ENCODE measurements at places on chromosomes 4 and X. TPM values are rescaled to one million over a fixed set of nuclear protein-coding genes. Genes with fewer than 3 reads are reported as not detected.

DNA sequence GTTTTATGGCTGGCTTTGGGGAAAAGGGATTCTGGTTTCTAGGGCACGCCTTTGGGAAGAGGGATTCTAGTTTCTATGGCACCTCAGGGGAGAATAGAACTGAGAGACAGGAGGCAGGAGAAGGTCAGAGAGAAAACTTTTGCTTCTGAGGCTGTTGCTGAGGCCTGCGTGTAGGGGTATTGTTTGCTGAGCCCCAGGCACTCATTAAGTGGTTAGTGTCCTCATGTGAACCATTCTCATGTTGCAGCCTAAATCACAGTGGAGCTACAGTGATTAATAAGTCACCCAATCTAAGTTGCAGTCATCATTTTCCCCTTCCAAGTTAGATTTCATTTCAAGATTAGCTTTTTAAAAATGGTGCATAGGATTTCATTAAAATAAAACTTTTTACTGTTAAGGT is 29.0 kb downstream of the VCX3A start:
- H3K4me1 ChIP-seq: no peaks in the 10 kb centered on the region
- H3K27me3 ChIP-seq: no peaks in the 10 kb centered on the region
- no peak for DNase-seq

DNA sequence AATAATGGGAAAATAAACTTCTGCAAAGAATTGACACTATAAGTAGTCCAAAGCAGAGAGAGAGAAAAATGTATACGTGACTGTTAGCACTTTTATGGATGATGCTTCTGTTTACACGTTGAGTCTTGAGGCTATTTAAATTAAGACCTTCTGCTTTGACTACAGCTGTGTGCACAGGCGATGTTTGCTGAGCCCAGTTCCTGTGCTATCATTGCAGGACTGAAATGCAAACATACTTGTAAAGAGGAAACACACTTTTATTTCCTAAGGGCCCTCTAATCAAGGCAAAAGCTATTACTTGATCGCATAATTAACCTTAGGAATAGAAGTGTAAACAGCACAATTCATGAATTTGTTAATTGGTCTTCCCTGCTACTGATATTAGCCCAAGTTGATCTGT is 226.9 kb downstream of the FBXW7 start:
- no peak overlapping the region for H3K4me3 ChIP-seq
- H3K4me1 ChIP-seq: no peaks in the 10 kb centered on the region
- DNase-seq: no peak
- no peak overlapping the region for H3K27ac ChIP-seq
- H3K27me3 ChIP-seq: no peaks in the 10 kb centered on the region
- H3K36me3 ChIP-seq: no peaks in the 10 kb centered on the region

DNA sequence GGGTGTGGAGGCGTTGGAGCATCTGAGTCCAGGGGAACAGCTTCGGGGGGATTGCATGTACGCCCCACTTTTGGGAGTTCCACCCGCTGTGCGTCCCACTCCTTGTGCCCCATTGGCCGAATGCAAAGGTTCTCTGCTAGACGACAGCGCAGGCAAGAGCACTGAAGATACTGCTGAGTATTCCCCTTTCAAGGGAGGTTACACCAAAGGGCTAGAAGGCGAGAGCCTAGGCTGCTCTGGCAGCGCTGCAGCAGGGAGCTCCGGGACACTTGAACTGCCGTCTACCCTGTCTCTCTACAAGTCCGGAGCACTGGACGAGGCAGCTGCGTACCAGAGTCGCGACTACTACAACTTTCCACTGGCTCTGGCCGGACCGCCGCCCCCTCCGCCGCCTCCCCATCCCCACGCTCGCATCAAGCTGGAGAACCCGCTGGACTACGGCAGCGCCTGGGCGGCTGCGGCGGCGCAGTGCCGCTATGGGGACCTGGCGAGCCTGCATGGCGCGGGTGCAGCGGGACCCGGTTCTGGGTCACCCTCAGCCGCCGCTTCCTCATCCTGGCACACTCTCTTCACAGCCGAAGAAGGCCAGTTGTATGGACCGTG is 2.2 kb downstream of the AR start:
- peak overlapping the region; percentile 65 for H3K4me3 ChIP-seq
- H3K36me3 ChIP-seq: no peaks in the 10 kb centered on the region
- H3K27me3 ChIP-seq: peaks cover 4% of the 10 kb centered on the region
- H3K27ac ChIP-seq: peak overlapping the region; percentile 89
- no peaks in the 10 kb centered on the region for H3K4me1 ChIP-seq
- no peak for DNase-seq

DNA sequence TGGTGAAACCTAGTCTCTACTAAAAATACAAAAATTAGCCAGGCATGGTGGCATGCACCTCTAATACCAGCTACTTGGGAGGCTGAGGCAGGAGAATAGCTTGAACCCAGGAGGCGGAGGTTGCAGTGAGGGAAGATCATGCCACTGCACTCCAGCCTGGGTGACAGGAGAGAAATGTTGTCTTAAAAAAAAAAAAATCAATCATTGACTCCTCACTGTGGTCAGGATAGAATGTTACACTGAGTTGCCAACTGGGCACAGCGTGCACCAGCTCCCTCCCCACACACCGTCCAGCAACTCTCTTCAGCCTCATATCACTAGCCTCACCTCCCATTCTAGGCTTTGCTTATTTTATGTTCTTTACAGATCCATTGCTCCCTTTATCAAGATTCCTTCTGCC is 79.5 kb downstream of the CHRNA9 start:
- H3K27me3 ChIP-seq: no peaks in the 10 kb centered on the region
- H3K4me1 ChIP-seq: no peaks in the 10 kb centered on the region
- no peak overlapping the region for H3K4me3 ChIP-seq
- H3K27ac ChIP-seq: no peak overlapping the region

GRCh38 chrX:103556963-103557612 is 28.2 kb upstream of the TCEAL4 start:
- H3K27me3 ChIP-seq: no peaks in the 10 kb centered on the region
- no peaks in the 10 kb centered on the region for H3K4me1 ChIP-seq
- no peak for DNase-seq
- H3K36me3 ChIP-seq: no peaks in the 10 kb centered on the region

DNA sequence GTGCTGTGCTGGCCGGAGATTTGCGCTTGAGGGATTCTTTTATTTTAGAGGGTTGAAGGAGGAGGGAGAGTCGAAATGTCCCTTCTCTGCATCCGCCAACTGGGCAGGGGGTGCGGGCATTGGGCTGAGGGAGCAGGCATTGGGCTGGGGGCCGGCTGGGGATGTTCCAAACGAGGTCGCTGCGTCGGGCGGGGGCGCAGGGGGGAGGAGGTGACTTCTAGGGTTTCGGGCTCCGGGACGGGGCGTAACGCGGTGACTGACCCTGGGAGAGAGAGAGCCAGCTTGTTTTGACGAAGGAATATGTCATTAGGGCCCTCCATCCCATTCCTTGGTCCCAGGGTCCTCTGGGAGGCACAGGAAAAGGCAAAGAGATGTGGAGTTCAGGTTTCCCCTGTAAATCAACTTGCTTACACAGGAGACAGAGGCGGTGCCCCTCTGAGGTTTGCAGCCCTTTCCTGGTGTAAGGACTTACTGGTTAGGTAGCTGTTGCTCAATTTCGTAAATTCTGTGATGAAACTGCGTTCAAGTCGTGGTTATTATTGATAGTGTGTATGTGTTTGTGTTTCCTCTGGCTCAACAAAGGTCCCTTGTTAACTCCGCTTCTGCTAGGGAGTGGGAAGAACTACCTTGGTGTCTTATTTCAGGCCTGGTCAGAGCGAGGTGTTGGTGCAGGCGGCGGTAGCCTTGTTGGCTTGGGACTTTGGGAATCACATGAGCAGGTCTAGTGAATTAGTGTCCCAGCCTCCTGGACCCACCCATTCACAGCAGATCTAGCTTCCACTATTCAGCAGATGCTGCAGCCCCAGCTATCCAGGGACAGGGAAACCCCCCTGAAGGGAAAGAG is 716 bp downstream of the FHIP1A start:
- H3K27me3 ChIP-seq: no peaks in the 10 kb centered on the region
- peaks cover 13% of the 10 kb centered on the region for H3K4me1 ChIP-seq
- no peaks in the 10 kb centered on the region for H3K36me3 ChIP-seq
- DNase-seq: no peak

DNA sequence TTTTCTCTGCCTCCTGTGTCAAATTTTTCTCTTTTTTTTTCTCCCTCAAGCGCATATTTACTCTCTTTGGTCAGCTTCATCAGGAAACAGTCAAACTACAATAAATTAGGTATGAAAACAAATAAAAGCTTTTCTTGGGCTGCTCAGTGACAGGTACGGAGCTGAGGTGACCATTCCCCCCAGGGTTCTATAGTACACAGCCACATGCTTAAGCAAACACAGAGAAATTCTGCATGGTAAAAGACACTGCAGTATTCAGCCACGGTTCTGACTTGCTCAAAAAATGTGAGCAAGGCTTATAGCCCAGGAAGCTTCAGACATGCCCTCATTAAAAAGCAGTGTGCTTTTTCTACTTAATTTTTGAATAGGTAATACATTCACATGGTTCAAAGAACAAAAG is 138.5 kb downstream of the GRIA3 start:
- no peak overlapping the region for H3K4me3 ChIP-seq
- H3K27ac ChIP-seq: no peak overlapping the region
- no peaks in the 10 kb centered on the region for H3K27me3 ChIP-seq
- no peaks in the 10 kb centered on the region for H3K4me1 ChIP-seq
- no peak for DNase-seq

- H3K4me3 ChIP-seq: peak overlapping the region; percentile 67
- no peak for DNase-seq
- H3K4me1 ChIP-seq: no peaks in the 10 kb centered on the region
- peak overlapping the region; percentile 84 for H3K27ac ChIP-seq
- no peaks in the 10 kb centered on the region for H3K27me3 ChIP-seq
- no peaks in the 10 kb centered on the region for H3K36me3 ChIP-seq
Measured at GRCh38 chr4:137533855-137534254, 1.6 kb upstream of the PCDH18 start.

- H3K4me1 ChIP-seq: no peaks in the 10 kb centered on the region
- no peak for DNase-seq
- no peaks in the 10 kb centered on the region for H3K36me3 ChIP-seq
- H3K27ac ChIP-seq: no peak overlapping the region
Measured at GRCh38 chr4:186201535-186202230, 10.3 kb downstream of the CYP4V2 start.

DNA sequence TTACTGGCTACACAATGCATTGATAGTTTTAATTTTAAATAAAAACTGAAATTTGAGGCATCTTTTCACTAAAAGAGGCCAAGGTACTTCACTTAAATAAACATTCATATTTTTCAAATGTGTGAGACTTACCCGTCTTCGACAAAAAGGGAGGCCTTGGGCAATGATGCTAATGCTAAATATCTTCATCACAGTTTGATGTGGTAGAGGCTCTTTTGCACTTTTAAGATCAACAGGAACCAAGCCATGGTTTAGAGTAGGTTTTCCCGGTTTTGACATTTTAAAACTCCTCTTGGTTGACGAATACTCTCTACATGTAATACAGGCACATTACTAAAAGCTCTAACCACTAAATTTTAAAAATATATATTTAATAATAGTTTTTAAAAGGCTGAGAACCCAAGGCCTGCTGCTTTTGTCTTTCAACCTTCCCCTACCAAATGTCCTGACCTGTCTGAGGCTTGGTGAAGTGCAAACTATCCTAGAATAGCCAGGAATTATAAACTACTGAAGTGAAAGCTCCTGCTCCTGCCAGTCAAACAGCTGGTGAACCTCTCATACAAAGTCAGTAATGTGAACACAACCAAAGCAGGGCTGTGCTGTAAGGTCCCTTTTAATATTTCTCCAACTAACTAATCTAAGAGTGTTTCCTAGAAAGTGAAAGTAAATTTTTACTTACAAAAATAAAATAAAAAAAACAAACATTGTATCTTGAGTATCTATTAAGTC is 153.7 kb downstream of the FBXW7 start:
- no peak overlapping the region for H3K27ac ChIP-seq
- H3K36me3 ChIP-seq: no peaks in the 10 kb centered on the region
- no peaks in the 10 kb centered on the region for H3K4me1 ChIP-seq
- H3K4me3 ChIP-seq: no peak overlapping the region
- no peak for DNase-seq

DNA sequence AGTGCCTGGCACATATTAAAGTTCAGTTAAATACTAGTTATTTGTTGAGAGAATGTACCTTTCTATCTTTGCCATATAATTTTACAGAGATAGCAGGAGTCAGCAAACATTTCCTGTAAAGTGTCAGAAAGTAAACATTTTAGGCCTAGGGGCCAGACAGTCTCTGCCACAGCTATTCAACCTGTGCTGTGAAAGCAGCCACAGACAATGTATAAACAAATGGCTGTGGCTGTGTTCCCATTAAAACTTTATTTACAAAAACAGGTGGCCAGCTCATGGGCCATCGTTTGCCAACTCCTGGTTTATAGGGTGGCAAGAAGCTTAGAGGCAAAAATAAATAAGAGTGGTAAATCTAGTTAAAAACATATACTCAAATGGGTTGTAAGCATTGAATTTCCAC is 34.0 kb upstream of the BRS3 start:
- no peaks in the 10 kb centered on the region for H3K36me3 ChIP-seq
- no peak for DNase-seq
- no peaks in the 10 kb centered on the region for H3K27me3 ChIP-seq
- no peak overlapping the region for H3K4me3 ChIP-seq
- H3K27ac ChIP-seq: no peak overlapping the region

DNA sequence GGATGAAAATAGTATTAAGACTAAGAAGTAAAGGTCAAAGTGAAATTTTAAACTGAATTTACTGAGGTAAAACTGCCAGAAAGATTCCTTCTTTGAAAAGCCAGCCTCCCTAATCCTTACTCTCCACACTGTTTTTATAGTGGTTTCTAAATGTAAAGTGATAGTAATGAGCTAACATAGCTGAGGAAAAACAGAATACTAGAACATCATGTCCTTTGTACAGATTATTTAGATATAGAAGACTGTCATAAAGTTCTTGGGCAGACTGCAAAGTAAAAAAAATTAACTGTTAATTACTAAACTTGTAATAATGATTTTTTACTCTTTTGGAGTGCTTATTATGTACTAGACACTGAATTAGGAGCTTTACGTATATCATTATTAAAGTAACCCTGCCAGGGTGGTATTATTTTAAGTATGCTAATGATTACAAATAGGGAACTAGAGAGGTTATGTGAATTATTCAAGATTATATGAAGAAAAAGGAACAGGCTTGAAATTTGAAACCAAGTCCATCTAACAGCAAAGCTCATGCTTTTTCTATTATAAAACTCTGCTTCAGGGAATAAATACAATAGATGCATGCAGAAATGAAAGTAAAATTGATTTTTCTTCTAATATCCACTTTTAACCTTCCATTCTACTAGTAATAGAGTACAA is 150.5 kb downstream of the TBCK start:
- no peaks in the 10 kb centered on the region for H3K27me3 ChIP-seq
- no peak for DNase-seq
- H3K4me1 ChIP-seq: no peaks in the 10 kb centered on the region
- no peak overlapping the region for H3K27ac ChIP-seq
- peaks cover 7% of the 10 kb centered on the region for H3K36me3 ChIP-seq

Gene SH3TC1
- total RNA-seq: 50.6 TPM

Gene DUSP9
- 0.74 TPM for total RNA-seq

Gene VCX
- not detected for total RNA-seq

Data from vagina (tissue), 2 donors.